Hematopoietic multipotent progenitor cell treated with erythropoietin and hydrocortisone succinate and interleukin-3 and kit ligand, for 6 days (in vitro differentiated cells): ENCODE measurements at places on chromosomes 3 and 15.

- DNase-seq, result peak; percentile 72
Measured at GRCh38 chr3:107753494-107753893, 230.7 kb downstream of the BBX start.

DNA sequence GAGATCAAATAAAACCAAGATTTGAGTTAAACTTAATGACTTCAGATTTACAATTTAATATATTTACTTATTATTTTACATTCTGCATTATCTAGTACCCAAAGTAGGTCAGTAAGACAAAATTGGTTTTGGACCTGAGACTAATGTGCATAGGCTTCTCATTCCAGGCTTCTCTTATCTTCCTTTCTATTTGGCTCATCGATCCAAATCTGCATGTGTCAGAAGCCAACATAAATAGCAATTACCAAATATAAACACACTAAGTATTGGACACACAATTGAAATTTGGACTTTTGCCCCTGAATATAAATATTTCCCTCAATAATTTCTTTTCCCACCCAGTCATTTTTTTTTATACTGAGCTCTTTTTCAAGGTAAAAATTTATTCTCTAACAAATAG lies 290.6 kb upstream of the ARHGEF26 start:
- DNase-seq, result no peak

DNA sequence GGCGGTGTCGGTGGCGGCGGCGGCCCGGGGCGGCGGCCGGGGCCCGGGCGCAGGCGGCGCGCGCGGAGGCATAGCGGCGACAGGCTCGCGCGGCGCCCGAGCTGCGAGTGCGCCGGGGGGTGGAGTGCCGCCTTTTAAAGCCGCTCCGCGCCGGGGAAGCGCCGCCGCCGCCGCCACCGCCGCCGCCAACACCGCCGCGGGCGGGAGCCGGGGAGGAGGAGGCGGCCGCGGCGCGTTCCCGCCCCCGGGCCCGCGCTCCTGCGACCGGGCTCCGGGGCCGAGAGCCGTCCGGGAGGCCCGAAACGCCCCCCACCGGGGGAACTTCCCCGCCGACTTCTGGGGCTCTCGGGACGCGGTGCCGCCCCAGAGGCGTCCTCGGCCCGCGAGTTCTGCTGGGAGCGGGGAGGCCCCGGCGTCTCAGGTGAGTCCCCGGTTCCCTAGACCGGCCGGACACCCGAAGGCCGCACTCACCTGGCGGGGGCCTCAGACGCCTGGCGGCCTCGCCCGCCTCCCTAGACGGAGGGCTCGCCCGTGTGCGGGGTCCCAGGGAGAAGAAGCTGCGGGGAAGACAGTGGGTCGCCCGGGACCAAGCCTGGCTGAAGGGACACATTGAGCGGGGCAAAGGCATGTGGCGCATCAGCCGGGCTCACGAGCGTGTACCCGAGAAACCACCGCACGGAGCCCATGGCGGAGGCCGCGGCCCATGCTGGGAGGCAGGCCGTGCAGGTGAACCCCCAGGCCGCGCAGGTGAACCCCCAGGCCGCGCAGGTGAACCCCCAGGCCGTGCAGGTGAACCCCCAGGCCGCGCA lies at the start of gene PCSK6:
TSS of gene PCSK6 (minus strand) at position 109 of the 809 bp plus-strand sequence. CDS start at position 72, 37 bp downstream.
- peak; percentile 49 for DNase-seq

DNA sequence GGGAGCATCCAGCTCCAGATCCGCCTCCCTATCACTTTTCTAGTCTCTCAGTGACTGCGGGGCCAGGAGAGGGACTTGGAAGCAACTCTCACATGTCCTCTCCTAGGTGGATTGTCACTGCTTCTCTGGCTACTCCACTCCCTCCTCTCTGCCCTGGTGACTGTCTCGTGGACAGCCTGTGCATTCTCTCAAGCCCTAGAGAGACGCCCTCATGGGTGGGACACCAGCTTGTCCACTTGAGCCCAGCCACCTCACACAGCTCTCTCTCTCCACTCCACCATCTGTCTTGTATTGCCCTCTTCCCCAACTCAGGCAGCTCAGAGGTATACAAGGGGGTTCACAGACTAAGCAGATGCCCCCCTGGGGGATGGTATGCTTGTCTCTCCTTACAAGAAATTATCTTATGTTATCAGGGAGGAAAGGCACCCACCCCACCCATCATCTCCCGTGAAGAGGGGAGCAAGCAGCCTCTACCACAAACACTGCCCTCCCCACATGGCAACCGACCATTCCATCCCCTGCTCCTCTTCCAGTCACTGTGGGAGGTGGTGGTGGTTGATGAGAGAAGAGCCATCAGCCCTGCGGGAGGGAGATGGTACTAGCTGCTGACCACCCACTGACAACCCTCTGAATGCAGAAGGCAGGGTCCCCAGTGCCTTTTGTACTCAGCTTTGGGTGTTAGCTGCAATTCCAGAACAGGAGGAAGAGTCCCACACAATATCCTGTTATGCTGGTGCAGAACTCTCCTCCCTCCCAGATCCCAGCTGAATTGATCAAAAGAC lies 15.5 kb upstream of the LOXL1 start:
- no peak for DNase-seq

GRCh38 chr3:169764312-169764881 lies 463 bp downstream of the TERC start:
- peak; percentile 80 for DNase-seq

DNA sequence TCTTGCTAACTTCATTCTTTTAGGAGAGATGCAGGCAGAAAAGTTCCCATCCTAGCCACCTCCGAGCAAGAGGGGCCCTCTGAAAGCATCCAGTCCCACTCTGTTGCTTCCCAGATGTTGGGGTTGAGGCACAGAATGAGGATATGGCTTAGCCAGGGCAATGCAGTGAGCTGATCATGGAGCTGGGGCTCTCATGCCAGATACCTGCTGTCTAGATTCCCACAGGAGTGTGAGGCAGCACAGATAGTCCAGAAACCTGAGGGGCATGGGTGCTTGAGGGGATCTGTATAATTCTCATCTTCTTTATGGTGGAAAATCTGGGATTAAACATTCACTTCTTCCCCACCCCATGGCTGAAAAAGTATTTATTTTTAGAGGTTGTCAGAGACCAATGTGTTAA lies 1.2 kb downstream of the SLC22A13 start:
- DNase-seq, result no peak

- DNase-seq, result no peak
Measured at GRCh38 chr3:14864131-14864530, 45.4 kb downstream of the FGD5 start.

DNA sequence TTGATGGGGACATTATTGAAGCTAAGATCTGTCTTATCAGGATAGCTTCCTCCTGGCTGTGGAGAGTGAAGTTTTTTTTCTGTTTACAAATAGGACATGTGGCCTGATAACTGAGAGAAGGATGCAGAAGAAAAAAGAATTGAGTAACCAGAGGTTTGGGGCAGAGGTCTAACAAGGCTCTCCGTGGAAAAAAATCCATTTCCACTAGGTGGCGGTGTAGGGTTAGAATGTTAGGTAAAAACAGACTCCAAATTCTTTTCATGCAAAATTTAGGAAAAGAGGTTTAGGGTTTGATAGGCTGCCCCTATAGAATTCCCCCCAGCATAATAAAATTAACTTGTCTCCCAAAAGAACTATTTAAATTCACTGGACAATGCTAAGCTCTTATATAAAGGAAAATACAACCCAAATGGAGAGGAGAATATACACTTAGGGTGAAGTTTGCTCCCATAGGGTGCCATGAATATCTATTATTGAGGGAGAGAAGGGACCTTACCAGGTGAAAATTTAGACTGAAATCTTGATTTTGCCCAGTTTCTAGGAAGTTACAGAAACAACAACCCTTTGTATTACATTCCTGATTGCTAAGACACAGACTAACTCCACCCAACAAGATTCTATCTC lies 1560.4 kb downstream of the OTOL1 start:
- DNase-seq, result peak; percentile 68

DNA sequence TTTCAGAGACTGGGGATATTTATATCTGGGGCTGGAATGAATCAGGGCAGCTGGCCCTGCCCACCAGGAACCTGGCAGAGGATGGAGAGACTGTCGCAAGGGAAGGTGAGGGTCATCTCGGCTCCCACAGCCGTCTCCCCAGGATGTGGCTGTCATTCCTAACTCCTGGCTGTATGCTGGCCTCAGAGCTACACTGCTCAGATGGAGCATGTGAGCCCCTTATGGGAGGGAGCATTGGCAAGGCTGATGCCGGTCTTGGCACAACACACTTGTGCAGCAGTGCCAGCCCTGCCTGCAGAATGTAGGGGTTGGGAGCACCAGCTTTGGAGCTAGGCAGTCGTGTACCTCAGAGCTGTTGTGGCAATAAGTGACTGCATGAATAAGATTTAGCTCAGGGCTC lies 5.2 kb downstream of the RCCD1 start:
- DNase-seq, result no peak

GRCh38 chr3:69385723-69386555 lies at the start of gene FRMD4B:
FRMD4B (minus strand) TSS chr3:69386088; CDS start chr3:69385989, 99 bp downstream.
- DNase-seq, result peak; percentile 60

GRCh38 chr3:66544619-66545429 lies 44.0 kb upstream of the LRIG1 start:
- DNase-seq, result no peak

DNA sequence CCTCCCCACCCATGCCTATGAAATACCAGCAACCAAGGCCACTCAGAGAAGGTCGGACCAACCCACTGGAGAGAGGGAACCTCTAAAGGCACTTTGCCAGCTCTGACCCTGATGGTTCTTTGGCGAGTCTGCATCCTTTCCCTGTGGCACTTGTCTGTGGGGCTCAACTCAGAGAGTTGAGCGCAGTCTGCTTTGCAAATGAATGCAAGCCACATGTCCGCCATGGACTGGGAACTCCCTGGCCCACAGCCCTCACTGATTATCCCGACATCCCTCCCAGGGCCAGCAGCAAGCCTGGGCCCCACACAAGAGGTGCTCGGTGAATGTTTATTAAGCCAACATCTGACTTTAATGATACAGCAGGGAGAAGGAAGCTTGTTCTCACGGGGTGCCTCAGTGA lies 55.5 kb upstream of the HES1 start:
- DNase-seq, result no peak

DNA sequence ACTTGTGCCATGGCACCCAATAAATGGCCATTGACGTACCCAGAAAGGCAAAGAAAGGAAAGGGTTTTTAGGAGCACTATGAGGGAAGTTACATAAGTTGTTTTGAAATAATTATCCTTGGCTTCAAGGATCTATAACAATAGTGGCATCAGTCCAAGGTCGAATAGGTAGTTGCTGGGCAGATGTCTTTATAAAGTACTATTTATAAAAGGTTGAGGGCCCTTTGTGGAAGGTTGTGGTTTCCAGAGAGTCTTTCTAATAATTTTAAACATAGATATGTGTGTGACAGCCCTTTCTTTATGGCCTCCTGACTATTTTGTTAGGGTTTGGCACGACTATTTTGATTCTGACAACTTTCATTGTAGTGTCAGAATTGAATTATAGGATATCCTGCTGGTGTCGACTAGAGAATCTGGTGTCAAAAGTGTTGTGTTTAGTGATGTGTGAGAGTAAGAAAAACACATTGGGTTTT lies 260.5 kb downstream of the PYDC2 start:
- DNase-seq, result no peak

GRCh38 chr3:177437513-177438337 lies 240.4 kb upstream of the TBL1XR1 start:
- DNase-seq, result no peak

GRCh38 chr3:17535274-17535673 lies 207.2 kb downstream of the TBC1D5 start:
- DNase-seq, result no peak

GRCh38 chr15:49154359-49154758 lies 1.0 kb downstream of the COPS2 start:
- no peak for DNase-seq

GRCh38 chr3:153897842-153898241 lies 223.3 kb upstream of the ARHGEF26 start:
- DNase-seq, result no peak

GRCh38 chr3:177197727-177198460 lies 612 bp upstream of the TBL1XR1 start:
- DNase-seq, result peak; percentile 71

GRCh38 chr3:6287088-6287875 lies 573.6 kb upstream of the GRM7 start:
- DNase-seq, result no peak

DNA sequence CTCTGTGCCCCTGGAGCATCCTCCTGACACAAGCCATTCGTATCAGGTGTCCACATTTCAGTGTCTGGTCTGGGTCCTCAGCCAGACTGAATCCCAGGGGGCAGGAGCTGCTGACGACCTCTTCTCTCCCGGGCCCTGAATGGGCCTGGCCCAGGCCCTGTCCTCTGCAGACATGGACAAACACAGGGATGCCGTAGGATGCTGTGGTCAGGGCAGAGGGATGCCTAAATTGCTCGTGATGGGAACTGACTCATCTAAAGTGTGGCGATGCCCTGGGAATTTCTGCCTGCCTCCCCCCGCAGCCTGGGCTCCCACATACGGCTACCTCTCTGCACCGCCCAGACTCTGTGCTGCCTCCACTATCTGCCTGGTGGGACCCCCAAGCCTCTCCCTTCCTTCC lies 58.5 kb upstream of the CTSH start:
- DNase-seq, result no peak

DNA sequence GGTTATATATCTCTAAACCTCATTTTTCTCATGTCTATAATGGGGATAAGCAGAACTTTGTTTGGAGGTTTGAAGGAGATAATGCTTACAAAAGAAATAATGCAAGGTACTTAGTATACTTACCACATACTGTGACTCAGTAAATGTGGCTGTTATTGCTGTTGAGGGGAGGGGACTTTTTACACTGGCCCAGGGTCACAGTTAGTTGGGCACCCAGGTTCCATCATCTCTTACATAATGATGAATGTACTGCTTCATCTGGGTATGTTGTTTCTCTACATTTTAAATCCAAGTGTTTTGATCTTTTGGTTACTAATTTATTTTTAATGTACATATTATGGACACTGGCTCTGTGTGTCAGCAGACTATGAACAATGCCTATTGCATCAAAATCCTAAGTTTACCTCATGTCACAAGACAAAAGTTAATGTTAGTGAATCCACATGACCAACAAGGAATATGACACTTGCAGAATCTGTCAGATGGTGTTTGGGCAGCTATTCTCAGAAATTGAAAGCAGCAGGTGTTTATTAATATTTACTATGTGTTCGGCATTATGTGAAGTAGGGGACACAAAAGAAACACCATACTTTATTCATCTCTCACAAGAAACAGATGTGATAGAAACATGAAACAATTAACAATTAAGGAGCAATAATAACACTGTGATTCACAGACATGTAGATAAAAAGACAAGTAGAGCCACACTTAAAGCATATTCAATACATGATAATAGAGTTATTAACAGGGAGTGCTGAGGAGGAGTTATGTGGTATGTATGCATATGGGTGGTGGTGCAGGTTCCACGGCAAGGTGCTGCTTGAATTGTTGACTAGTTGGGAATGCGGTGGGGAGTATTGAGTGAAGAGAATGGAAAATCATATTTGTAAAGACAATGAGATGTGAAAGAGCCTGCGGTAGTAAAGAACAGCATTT lies 109.7 kb downstream of the GALK2 start:
- DNase-seq, result no peak

GRCh38 chr3:170634663-170635384 lies 48.9 kb upstream of the SLC7A14 start:
- DNase-seq, result no peak

- peak; percentile 17 for DNase-seq
Measured at GRCh38 chr3:189236352-189236751, 64.6 kb downstream of the TPRG1 start.

- no peak for DNase-seq
Measured at GRCh38 chr15:52673312-52673711, 5.9 kb downstream of the ATOSA start.

GRCh38 chr3:163043074-163043473 lies 1546.5 kb downstream of the OTOL1 start:
- no peak for DNase-seq
